Kidney (tissue), 22 donors: ENCODE measurements at places on chromosomes 6 and 20.

- DNase-seq, result no peak
Measured at GRCh38 chr20:24955045-24955444, 6.0 kb downstream of the CST7 start.

DNA sequence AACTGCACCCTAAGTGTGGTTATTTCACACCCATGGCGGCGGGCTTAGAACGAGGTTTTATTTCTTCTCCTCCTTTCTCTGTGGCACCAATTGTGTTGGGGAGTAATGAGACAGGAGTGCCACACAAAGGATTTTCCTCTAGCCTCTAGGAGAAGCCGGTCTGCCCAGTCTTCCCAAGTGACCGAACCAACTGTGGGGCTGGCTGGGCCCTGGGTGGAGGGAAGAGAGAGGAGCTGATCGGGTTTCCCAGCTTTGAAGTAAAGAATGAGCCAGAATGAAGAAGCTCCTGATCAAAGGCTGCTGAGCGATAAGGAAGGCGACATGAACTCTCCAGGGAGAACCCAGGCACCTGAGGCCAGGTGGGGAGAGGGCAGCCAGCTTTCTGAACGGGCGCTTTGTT lies 616.0 kb upstream of the BTBD3 start:
- no peak for DNase-seq

- no peak for DNase-seq
Measured at GRCh38 chr6:129575378-129576118, 134.4 kb downstream of the ARHGAP18 start.

- DNase-seq, result peak; percentile 21
Measured at GRCh38 chr20:41903586-41903985, 285.4 kb upstream of the CHD6 start.
